ENCODE measurements at places on chromosomes 1 and 21.

DNA sequence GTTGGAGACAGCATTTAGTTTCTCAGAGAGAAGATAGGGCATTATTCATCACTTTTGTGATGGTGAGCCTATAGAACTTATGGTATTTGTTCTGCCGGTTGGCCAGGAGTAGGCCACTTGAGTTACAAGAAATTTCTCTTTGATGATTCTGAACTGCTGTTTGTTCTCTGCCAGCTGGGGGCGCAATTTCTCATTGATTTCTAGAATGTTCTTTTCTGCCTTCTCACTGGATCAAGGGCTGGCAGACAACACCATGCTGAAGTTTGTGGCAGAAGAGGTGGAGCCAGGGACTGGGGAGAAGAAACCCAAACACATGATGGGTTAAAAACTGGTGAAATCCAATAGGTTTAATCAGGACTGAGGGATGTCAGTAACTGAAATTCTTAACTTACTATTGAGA, 360.6 kb downstream of the FAM72C start:
- DNase-seq, result no peak

DNA sequence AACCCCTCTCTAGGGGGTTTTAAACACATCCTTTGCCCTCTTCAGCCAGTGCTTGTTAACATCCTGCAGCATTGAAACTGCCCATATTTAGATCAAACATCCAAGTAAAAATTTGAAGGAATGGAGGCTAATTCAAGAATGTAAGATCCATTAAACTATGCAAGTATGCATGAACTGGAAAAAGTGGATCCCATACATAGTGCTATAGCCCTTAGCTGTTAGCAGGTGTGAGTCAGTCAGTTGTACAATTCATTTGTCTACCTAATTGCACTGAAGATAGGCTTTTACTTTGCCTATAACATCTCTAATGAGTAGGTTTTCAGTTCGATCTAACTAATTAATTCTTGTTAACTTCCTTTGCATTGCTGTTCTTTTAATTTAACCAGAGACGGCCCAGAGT, 270.9 kb downstream of the LMO4 start:
- no peak for DNase-seq

DNA sequence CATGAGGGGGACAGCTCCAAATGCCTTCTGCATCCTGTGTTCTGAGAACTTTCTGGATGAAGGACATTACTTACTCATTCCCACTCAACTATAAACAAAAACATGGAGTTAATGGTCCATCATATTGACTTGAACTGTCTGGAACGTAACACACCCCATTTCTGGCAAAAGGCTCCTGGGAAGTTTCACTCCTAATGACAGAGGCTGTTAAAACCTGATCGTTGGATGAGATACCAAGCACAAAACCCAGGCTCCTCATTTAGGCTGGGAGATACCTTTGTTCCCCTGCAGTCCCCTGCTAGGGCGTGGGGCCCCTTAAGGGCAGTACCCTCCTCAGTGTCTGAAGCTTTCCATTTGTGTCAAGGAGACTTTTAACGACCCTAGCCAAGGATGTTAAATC, 78.9 kb downstream of the RHOU start:
- no peak for DNase-seq

DNA sequence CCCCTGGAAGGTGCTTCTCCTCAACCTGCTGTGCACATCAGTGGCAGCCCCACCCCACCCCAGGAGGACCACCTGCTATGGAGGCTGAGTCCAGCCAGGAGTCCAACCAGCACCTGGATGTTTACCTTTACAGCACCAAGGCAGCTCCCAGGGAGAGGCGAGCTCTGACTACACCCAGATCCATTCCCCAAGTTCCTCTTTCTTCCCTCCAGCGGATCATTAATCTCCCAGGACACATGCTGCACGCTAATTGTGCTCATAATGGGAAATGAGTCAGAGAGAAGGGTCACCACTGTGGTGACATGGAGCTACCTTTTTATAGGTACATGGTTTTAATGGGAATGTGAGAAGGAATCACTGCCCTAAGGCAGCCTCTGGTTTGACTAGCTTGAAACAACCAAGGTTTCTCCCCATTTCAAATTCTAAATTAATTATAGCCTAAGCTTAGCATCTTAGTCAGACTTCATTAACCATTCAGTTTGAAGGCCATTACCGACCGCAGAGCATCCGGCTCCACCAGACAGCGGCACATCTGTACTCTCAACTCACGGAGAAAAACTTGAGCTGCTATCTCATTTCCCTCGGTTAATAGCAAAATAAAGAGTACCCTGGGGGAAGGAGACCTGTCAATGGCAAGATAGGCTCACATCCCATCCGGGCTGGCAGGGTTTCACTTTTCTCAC, 173.1 kb upstream of the GALNT2 start:
- DNase-seq, result no peak

GRCh38 chr1:74971982-74972381, 162.2 kb upstream of the LHX8 start:
- DNase-seq, result no peak

DNA sequence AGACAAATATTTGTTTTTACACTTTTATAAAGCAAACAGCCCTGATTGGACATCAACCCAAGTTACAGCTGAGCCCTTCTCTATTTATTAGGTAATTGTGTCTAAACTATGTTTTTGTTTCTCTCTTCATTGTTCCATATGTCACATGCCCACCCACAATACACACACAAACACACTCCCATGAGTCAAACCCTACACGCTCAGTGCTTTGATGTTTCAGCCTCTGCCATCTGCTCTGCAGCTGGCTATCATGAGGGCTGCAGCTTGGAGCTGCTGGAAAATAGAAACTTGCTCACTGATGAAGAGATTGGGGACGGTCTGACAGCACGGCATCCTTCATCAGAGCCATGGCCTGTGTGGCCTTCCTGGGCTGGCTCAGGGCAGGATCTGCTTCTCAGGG, 41.7 kb downstream of the PSMG1 start:
- no peak for DNase-seq

DNA sequence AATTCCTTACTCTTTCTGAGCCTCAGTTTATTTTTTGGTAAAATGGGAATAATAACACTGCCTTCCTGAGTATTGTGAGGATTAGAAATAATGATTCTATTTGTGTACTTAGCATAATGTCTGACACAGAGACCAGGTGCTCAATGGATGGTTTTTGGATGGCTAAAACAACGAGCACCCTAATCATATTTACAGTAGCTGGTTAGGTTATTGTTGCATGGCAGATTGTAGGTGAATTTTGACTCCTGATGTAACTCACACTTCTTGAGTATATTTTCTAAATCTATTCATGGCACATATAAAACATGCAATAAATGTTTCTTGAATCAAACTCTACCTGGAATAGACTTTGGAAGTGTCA, 11.9 kb upstream of the DUSP10 start:
- no peak for DNase-seq

- no peak for DNase-seq
Observed at GRCh38 chr1:221720545-221720944, 21.3 kb downstream of the DUSP10 start.

GRCh38 chr1:64956010-64956640, 10.2 kb downstream of the JAK1 start:
- no peak for DNase-seq

GRCh38 chr1:29713857-29714256, 477.5 kb downstream of the PTPRU start:
- no peak for DNase-seq

DNA sequence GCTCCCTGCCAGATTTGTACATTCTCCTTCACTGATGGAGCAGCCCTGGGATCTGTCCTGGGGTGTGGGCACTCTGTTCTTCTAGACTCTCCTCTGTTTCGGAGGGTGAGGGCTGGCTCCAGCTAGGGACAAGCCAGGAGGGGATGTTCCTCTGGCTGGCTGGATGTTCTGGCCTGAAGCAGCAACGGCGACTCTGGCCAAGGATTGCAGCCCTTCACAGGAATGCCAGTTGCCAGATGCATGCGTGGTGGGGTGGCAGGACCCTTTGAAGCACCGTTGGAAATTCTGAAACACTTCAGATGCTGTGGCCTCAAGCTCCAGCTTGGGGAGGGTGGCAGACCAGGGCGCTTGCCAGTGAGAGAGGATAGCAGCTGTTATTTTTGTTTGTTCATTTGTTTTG, 210.9 kb downstream of the TRABD2B start:
- no peak for DNase-seq

- no peak for DNase-seq
Observed at GRCh38 chr1:44854970-44855369, 11.9 kb upstream of the PTCH2 start.

DNA sequence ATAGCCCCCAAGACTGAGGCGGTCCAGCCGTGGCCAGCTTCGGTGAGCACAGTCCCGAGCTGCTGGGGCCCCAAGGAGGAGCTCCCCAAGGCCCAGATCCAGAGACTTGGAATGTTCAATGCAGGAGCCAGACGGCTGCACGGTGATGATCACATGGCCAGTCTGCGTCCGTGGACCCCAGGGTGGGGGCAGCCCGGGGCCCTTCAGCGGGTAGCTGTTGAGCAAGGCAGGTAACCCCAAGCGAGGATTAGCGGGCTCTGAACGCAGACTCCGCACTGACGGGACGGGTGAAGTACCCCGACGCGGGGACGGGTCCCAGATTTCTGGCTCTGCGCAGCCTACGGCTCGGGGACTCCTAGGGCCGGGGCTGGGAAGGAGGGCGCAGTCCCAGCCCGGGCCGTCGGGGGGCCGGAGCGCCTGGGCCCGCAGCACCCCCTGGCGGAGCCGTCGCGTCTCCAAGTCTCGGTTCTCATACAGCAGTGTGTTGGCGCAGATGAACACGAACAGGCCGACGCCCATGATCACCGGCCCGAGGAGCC, 2.7 kb downstream of the TMEM200B start:
- DNase-seq, result peak; percentile 36

DNA sequence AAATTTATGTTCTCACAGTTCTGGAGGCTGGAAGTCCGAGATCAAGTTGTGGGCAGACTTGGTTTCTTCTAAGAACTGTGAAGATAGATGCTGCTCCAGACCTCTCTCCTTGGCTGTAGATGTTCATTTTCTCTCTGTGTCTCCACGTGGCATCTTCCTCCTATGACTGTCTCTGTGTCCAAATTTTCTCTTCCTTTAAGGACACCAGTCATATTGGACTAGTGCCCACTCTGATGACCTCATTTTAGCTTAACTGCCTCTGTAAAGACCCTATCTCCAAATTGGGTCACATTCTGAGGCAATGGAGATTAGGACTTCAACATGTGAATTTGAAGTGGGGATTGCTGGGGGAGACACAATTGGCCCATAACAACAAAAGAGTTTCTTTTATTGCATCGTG, 125.3 kb upstream of the ETS2 start:
- DNase-seq, result no peak

- no peak for DNase-seq
Observed at GRCh38 chr1:2413495-2414296, 1.3 kb upstream of the PEX10 start.

DNA sequence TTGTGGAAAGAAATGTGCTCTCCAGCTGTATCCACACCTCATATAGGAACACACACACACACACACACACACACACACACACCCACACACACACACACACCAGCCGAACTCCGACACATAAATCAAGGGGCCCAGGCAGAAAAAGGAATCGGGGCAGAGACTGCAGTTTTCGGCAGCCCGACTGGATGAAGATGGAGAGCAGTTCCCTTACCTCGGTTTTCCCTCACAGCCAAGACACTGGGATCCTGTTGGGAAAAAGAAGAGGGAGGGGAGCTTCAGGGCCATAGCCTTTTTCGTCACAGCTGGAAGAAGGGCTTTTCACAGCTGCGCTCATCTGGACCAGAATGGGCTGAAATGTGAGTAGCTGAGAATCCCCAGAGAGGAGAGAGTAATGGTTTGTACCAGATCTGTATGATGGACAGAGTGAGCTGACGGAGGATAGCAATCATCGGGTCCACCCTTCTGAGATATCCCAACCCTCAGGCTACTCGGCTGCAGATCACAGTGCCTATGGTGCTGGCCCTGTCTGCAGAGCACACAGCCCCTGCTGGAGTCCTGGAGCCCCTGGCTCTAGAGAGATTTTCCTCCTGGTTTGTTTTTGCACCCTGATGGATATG, 37.7 kb downstream of the PIK3C2B start:
- no peak for DNase-seq

DNA sequence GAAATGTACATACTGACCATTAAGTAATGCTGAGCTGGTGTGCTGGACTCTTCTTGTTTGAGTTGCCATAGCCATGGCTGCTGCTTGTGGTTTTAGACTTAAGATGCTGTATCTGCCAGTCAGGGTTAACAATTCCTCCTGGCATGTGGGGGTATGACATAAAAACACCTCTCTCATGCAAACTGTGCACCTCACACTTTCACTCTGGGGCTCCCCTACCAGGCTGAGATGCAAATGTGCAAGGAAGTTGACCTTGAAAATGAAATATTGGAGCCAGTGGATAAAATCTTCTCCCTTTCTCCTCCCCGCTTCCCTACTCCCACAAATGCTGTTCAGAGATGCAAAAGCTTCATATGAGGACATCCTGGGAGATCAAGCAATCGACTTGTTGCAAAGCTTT, 198.8 kb downstream of the FCRL5 start:
- DNase-seq, result no peak

GRCh38 chr1:49389699-49390098, 613.0 kb upstream of the BEND5 start:
- no peak for DNase-seq

GRCh38 chr1:115338457-115338820, 390 bp upstream of the NGF start:
- no peak for DNase-seq

GRCh38 chr1:184163674-184164465, 112.3 kb downstream of the TSEN15 start:
- no peak for DNase-seq

DNA sequence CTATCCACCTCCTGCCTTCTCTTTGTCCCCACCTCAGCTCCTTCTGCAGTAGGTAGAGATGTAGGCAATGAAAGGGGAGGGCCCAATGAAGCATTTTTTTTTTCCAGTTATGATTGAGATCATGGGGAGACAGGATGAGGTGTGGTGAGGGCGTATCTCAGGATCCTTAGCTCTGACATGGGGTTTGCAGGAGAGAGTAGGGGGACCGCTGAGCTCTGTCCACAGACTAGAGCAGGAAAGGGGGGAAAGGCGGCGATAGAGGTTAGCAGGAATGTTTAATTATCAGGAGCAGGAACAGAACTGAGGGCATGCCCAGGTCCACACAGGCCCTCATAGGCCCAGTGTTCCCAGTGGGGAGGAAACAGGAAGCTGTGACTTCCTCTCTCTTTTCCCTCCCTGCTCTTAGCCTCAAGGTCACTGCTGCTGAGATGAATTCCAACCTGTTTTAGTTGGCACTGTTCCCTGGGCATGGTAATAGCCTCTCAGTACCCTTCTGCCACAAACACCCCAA, 901 bp upstream of the RXFP4 start:
- DNase-seq, result no peak

GRCh38 chr1:111480674-111481073, 6.9 kb downstream of the C1orf162 start:
- DNase-seq, result no peak

- DNase-seq, result no peak
Observed at GRCh38 chr1:88610687-88611086, 73.4 kb upstream of the PKN2 start.

- DNase-seq, result no peak
Observed at GRCh38 chr1:201250326-201251011, 32.8 kb upstream of the PKP1 start.

- no peak for DNase-seq
Observed at GRCh38 chr1:25599969-25600610, 16.5 kb upstream of the MAN1C1 start.
